ENCODE measurements at places on chromosomes 5 and 9.

DNA sequence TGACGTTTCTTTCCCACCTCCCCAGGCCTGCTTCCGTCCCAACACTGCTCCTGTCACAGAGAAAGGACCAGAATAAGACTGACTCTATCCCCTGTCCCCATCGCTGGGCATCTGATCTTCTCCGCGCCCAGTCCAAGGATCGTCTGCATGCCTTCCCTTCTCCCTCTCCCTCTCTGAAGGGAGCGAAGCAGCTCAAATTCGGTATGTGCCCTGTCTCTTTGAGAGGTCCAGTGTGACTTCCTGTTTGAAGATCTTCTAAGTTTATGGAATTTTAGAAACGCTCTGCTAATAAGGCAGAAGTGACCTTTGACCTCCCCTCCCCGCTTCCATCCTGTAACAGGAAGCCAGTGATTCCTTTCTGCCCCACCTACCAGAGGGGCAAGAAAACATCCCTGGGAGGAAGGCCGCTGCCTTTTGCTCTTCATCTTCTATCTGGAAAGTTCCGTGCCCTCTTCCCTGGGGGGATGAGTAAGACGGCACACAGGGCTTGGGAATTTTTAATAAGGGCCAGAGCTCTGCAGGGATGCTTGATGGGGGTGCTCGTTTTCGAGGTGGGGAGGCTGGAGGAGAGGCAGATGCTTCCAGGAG is 40.7 kb upstream of the RNU6ATAC start:
- DNase-seq = no peak

- no peak for DNase-seq
Measured at GRCh38 chr5:177431317-177432142, 5.1 kb downstream of the GRK6 start.

DNA sequence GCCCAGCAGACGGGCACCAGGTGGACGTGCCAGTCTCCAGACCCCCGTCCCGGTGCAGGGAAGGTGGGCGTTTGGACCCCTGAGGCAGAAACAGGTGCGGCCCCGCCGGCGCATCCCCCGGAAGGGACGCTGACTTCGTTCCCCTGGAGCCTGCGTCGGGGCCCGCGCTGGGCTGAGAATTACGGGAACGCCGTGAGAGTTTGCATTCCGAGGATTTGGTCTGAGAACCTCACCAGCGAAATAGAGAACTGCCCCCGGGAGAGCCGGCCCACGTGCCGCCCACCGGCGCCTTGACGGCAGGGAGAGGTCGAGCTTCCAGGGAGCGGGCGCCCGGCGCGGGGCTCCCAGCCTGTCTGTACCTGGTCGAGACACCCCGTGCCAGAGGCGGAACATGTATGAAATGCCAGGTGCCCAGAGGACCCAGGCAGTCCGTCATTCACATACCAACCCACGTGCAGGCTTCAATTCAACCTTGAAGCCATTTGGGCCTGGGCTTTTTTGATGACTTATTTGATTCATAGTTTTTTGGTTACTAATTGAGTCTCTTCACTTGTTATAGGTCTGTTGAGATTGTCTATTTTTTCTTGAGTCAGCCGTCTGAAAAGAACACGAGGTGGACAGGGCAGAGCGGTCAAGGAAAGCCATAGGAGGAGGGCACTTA is 877 bp upstream of the CAMSAP1 start:
- no peak for DNase-seq

DNA sequence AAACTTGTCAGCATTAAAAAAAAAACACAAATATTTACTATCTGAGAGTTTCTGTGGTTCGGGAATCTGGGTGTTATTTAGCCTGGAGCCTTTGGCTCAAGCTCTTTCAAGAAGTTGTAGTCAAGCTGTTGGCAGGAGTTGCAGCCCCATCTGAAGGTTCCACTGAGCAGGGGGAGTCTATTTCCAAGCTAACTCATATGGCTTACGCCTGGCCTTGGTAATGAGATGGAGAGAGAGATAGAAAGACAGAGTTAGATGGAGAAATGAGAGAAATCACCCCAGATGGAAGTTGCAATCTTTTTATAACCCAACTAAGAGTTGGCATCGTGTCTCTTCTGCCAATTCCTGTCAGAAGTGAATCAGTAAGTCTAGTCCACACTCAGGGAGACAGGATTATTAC is 1075.2 kb upstream of the SEMA6A start:
- DNase-seq = no peak

DNA sequence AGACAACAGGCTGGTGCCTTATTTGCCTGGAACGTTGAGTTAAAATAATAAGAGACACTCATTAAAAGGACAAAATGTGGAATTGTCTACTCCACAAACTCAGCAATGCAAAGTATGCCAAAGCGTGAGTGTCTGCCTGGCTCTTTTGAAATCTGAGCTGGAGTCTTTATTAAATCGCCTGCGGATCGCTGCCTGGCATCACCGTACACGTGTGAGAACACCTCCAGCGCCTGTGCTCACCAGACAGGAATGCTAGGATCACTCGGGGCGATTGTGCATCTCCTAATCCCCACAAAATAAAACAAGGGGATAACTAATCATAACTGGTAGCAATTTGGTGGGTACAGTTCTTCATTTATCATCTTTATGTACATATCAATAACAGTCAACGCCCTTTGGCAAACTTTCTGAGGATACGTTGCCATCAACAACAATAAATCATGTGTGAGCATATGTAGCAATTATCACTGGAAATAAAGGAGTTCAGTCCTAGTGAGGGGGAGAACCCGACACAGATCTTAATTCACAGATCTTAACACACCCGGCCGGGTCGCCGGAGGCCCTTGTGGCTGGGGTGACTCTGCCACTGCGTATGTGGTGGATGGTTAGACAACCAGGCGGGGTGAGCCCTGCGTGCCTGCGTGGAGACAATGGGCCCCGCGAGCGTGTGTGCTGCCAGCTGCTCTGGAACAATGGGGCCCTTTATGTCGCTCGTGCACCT is 284.9 kb upstream of the IRX1 start:
- DNase-seq = no peak

GRCh38 chr5:91420879-91421278 is 37.8 kb upstream of the ARRDC3 start:
- no peak for DNase-seq

- no peak for DNase-seq
Measured at GRCh38 chr9:133969681-133970580, 22.2 kb downstream of the VAV2 start.

GRCh38 chr9:86043586-86043985 is 55.8 kb downstream of the GOLM1 start:
- DNase-seq = no peak

- DNase-seq = no peak
Measured at GRCh38 chr5:30572279-30572678, 621.2 kb upstream of the CDH6 start.

- no peak for DNase-seq
Measured at GRCh38 chr9:106963684-106964083, 100.7 kb downstream of the ZNF462 start.
